MCF 10A (cell line): ENCODE measurements at places on chromosomes 5 and 9.
A peak's percentile ranks its signal among the peaks of the same experiment; 100 is the strongest.

GRCh38 chr9:127536499-127536898, 75.6 kb upstream of the STXBP1 start:
- DNase-seq: no peak

DNA sequence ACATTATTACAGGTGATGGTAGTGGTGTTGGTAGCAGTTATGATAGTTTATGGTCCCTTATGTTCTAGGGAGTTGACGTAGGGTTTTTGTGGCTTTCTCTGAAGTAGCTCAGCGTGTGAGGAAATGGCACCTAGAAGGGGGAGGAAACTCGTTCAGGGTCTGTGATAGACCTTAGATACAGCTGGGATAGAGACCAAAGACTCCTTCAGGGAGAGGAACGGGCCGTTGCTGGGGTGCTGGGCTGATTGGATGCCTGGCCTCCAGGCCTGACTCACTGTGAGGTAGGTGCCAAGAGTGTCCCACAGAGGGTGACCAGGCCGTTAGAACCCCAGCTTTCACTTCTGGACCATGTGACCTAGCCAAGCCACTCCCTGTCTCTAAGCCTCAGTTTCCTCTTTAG, 96.6 kb downstream of the DAB2IP start:
- DNase-seq: no peak

GRCh38 chr5:38554403-38554802, 2.0 kb downstream of the LIFR start:
- DNase-seq: no peak

GRCh38 chr5:174793684-174794328, 69.4 kb downstream of the MSX2 start:
- peak; percentile 76 for DNase-seq

DNA sequence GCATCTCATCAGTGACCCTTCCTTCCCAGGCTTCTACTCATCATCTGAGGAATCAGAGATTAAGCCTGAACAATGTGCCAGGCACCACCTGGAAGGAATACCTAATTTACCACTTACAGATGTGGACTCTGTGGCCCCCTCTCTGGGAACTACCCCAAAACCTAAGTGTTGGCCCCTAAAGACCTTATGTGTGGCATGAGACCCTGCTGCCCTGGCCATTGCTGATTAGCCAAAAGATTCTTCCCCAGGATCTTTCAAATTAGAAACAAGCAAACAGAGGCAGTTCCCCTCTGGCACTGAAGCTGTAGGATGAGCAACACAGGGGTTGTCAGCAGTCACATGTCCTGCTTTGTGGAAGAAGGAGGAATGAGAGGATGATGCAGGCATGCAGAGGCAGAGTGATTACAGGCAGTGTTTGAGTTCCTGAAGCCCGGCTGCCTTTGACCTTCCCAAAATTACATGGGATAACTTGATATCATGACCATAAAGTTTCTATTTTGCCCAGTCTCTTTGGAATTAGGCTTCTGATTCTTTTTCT, 10.6 kb downstream of the SPINK4 start:
- DNase-seq: no peak

DNA sequence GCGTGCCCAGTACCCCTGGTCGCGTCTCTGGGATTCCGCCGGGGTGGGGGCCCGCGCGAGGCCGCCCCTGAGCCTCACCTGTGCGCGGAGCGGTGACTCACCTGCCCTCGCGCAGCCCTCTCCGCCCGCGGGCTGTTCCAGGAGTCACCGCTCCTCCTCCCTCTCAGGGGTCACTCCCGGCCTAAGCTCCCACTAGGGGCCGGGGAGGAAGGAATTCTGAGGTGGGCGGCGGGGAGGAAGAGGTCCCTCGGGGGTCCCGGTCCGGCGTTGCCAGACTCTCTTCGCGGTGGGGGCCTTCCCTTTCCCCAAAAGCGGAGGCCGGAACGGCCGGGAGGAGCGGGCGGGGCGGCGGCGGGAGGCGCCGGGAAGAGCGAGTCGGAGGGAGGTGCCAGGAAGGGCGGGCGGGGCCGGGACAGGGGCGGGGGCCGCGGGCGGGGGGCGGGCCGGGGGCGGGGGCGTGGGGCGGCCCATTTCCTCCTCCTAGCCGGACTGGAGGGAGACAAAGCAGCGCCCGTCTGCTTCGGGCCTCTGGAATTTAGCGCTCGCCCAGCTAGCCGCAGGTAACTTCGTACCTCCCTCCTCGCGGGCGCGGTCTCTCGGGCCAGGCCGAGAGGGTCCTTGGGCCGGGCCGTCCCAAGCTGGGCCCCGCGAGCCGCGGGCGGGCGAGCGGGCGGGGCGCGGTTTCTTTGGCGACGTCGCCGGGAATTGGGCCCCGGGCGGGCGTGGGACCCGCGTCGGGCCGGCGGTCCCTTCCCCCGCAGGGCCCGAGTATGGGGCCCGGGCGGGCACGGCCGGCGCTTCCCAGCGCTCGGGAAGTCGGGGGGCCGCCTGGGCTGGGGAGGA, at the start of gene CTNNA1:
CTNNA1 (plus strand) TSS at position 475 of the 843 bp plus-strand sequence. CDS start 28,500 bp downstream, outside the sequence.
- peak; percentile 89 for DNase-seq

GRCh38 chr5:1772634-1773033, 27.0 kb downstream of the MRPL36 start:
- DNase-seq: peak; percentile 60

- DNase-seq: peak; percentile 9
These were observed 173.5 kb downstream of the FGF1 start for GRCh38 chr5:142512043-142513042.

- no peak for DNase-seq
These were observed 60.6 kb upstream of the TRPC7 start for GRCh38 chr5:136425921-136426320.
